Gastrocnemius medialis (tissue), 4 donors: ENCODE measurements at places on chromosomes 4 and X.

GRCh38 chr4:34198966-34199365, 2045.3 kb downstream of the ARAP2 start:
- DNase-seq, result no peak

DNA sequence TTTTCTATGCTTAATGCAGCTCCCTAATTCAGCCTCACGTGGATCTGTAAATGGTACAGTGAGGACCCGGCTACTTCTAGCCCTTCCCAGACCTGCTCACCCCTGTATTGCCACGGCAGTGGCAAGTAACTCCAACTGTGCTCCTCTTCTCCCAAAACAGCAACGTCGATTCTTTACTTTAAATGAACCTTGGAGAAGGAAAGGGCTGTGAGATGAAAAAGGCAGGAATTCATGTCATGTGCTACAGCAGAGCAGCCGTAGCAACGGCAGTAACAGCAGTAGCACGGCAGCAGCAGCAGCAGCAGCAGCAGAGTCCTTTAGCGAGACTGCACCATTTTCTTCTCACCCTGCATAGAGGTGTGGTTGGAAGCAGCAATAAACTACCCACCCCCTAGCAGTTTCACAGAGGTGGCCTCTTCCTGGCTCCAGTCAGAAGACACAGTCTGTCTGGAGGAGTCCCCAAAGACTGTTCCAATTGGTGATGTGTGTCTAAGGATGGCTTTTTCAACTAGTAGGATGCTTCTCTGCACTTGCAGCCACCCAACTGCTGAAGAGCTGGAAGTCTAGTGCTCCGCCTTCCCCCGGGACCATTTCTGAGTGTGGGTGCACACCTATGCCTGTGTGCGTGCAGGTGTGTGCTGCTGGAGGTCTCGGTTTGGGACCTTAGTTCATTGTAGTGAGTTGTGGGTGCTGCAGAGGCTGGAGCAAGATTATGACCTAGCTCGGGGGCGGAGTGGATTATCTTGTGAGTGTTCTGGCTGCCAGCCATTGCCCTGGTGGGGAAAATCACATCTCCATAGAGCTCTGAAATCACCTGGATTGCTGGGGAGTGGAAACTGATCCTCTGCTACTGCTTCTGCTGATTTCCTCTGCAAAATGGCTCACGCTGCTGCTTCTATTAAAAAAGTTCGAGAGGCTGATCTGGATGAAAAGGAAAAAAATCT, 67.2 kb downstream of the ANK2 start:
- no peak for DNase-seq

- no peak for DNase-seq
Observed at GRCh38 chrX:120755066-120755846, 120.4 kb downstream of the CT47B1 start.

GRCh38 chr4:105092356-105092755, 54.3 kb upstream of the TET2 start:
- DNase-seq, result no peak
